ENCODE measurements at places on chromosomes 3 and 15. TPM values are rescaled to one million over a fixed set of nuclear protein-coding genes. Genes with fewer than 3 reads are reported as not detected.

Gene IL12A
- polyA plus RNA-seq = 0.69 TPM

Gene RBP2
- 0.30 TPM for polyA plus RNA-seq

Gene CPA3
- polyA plus RNA-seq = 0.67 TPM

Gene KNG1
- 74.3 TPM for polyA plus RNA-seq

Gene FAIM
- polyA plus RNA-seq = 37.8 TPM

Gene HDGFL3
- polyA plus RNA-seq = 101 TPM

Gene RNF7
- 106 TPM for polyA plus RNA-seq

Gene RAB6B
- polyA plus RNA-seq = 18.3 TPM

Gene NOX5
- polyA plus RNA-seq = 0.58 TPM

Gene CTNNB1
- 519 TPM for polyA plus RNA-seq

Gene CCDC71
- 20.2 TPM for polyA plus RNA-seq

Gene ATP8B4
- polyA plus RNA-seq = 5.0 TPM

Gene SLC38A3
- polyA plus RNA-seq = 7.2 TPM

Gene BCL2A1
- polyA plus RNA-seq = 0.26 TPM

Gene DLEC1
- polyA plus RNA-seq = 0.48 TPM

Gene CYP11A1
- 1.2 TPM for polyA plus RNA-seq

Gene B3GNT5
- 27.8 TPM for polyA plus RNA-seq

Gene INKA1
- polyA plus RNA-seq = 16.9 TPM

Gene ENTPD3
- 2.1 TPM for polyA plus RNA-seq
